ENCODE measurements at places on chromosomes 5 and 9.

- no peak for DNase-seq
Measured at GRCh38 chr5:25107853-25108252, 463.1 kb upstream of the CDH10 start.

DNA sequence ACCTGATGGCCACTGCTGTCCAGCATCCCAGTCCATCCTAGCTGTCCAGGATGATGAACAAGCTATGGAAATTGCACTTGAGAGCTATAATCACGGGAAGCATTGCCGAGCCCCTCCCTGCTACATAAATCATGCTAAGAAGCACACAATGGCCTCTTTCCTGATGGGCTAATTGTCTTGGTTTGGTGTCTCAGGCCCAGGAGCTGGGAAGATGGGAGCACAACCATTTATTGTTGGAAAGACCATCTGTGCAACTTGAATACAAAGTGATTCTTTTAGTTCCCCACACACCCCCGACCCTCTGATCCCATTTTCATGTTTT lies 80.4 kb downstream of the RGS3 start:
- no peak for DNase-seq

DNA sequence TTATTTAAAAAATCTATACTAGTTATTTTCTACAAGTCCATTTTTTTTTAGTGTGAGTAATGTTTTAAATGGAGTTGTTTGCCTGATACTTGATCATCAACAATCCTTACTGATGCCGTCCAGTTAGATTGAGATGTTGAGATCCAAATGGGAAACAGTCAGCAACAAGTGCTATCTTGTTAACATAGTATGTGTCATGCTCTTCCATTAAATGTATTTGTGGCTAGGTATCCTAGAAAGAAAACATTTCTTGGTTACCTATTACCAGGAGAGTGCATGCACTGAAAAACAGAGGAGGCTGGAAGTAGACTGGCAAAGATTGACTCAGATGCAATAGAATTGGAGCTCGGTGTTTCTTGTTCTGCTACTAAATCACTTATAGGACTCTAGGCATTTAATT lies 123.4 kb upstream of the MAN2A1 start:
- peak; percentile 44 for DNase-seq

DNA sequence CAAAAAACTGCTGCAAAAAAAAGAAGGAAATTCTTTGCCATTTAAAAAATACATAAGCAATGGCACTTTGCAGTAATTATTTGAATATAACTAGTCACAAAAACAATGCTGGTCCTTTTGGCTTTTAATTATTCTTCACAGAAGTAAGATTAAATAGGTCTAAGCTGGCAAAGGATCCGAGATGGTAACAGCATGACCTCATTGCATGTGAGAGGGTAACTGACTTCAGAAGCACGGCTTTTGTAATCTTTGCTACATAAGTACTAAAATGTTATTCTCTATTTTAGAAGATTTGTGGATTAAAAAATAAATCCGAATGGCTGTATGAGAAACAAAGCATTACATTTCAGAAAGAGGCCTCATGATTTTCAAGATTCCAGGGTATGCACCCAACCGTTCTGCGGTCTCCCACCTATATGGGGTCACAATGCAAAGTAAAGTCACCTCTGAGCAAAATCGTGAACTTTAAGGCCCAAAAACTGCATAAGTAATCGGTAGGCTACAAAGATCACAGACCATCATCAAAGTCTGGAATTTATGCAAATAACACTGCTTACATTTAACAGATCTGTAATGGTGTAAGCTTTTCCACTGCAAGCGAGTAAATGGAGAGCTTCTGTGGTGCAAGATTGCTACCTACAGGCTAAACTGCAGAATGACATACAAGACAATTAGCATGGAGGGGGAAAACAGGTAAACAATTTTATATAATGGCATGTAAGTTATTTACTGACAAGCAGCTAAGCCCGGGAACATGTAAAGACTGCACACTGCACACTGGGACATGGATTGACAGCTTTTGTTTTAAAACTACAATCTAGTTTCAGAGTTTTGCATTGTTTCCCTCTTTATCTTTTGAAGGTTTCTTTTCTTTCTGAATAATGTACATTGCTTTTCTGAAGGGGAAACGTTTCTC lies 231.6 kb downstream of the SLF1 start:
- DNase-seq, result peak; percentile 62

DNA sequence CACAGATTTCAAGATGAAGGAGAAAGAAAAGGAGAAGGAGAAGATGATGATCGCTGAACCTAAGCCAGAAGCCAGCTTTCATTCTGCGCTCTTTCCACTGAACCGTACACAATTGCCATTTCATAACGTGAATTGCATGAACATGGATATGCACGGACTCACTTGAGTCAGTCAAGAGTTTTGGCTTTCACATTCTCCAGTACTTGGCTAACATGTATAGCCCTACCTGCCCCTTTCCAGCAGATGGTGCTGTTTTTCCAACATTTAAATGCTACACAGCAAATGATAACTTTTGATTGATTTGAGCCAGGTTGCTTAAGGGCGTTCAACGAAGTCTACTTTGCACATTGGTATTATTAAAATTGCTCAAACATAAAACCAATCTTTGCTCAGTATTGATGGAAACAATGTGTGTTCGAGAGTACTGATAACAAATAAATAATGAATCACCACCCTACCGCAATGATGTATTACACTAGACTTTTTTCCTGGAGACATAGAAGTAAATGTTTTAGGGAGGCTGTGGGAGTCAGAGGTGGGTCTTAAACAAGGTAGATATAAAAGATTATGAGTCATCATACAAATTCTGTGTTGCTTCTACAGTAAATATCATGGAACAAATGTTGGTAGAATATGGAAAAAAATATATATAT lies 196.4 kb downstream of the TRPM3 start:
- peak; percentile 81 for DNase-seq

DNA sequence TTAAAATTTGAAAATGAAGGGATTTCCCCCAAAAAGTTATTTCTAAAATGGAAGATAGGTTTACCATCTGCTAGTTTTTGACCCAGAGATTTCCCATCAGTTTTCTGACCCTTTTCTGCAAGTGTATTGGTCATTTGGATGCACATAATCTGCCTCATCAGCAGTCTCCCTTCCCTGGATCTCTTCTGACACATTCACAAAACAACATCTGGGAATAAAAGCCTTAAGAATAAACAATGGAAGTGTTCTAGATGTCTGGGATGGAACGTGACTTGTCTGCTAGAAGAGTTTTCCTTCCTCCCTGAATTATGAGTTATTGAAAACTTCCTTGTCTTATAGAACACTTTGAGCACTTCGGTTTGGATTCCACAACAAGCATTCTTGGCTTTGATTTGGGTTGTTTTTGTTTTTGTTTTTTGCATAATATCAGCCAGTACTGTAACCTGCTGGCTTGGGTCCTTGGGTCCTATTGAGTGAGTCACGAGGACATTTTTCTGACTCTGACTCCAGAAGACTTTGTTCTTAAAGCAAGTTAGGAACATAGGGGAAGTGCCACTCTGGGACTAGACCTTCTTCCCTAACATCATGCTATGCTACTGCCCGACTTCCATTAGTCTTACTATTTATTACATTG lies 18.2 kb upstream of the ESM1 start:
- no peak for DNase-seq

GRCh38 chr9:962023-962422 lies 14.4 kb upstream of the DMRT3 start:
- peak; percentile 30 for DNase-seq

DNA sequence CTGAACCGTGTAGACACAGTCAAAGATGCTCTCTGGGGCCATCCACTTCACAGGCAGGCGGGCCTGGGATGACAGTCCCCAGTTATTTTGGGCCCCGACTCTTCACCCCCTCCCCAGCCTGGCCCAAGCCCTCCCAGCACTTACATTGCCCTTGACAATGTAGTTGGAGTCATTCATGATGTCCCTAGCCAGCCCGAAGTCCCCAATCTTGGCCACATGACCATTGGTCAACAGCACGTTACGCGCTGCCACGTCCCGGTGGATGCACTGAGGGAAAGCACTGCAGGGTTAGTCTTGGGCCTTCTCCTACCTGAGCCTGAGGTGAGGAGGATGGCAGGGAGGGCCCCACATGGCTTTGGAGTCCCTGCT lies 30.3 kb downstream of the CSF1R start:
- no peak for DNase-seq

- DNase-seq, result peak; percentile 43
Measured at GRCh38 chr5:137619191-137619870, 116.6 kb downstream of the KLHL3 start.

DNA sequence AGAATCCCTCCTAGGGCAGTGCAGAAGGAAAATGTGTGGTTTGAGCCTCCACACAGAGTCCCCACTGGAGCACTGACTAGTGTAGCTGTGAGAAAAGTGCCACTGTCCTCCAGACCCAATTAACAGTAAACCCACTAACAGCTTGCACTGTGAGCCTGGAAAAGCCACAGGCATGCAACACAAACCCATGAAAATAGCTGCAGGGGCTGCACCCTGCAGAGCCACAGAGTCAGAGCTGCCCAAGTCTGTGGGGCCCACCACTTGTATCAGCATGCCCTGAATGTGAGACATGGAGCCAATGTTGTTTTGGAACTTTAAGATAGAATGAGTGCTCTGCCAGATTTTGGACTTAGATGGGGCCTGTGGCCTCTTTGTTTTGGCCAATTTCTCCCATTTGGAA lies 119.8 kb upstream of the CDH9 start:
- DNase-seq, result no peak

GRCh38 chr9:117970276-117971050 lies 266.3 kb downstream of the TLR4 start:
- DNase-seq, result no peak

- DNase-seq, result no peak
Measured at GRCh38 chr5:76718381-76718832, 2.5 kb downstream of the F2R start.

- no peak for DNase-seq
Measured at GRCh38 chr5:115435778-115436712, 108.5 kb downstream of the FEM1C start.

- DNase-seq, result peak; percentile 9
Measured at GRCh38 chr5:130400091-130400490, 495.8 kb downstream of the CHSY3 start.

GRCh38 chr5:178479261-178479660 lies 110.9 kb downstream of the COL23A1 start:
- DNase-seq, result no peak

DNA sequence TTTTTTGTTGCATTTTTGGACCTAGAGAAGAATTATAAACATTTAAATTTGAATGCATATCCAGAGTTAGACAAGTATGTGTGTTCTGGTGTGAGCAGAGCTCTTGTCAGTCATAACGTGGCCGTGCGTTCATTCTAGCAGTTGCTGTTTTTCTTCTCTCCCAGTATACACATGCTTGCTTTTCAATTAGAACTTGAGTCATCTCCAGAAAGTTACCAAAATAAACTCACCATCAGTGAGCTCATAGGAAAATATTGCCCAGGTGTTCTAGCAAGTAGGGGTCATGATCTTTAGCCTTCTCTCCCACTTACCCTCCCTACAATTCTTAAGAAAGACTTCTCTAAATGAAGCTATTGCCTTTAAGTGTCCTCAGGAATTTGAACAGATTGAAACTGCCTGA lies 247.5 kb upstream of the TUT7 start:
- peak; percentile 10 for DNase-seq

DNA sequence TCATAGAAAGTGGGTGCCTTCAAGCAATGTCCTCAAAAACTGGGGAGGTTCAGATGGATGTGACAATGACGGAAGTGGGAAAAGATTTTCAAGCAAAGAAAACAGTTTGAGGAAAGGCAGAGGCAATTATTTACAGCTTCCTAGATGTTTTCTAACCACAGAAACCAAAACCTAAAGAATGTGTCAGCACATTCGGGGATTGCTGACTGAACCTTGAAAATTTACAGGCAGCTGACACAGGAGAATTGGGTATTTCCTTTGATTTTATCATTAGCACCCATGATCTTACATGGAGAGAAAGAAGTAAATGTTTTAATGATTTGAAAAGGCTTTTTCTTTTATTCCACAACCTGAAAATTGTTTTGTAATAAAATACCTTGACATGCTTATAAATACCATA lies 369.0 kb downstream of the ACTL7B start:
- DNase-seq, result peak; percentile 81

GRCh38 chr5:2134543-2135292 lies 252.0 kb upstream of the IRX4 start:
- DNase-seq, result peak; percentile 33

GRCh38 chr5:139747583-139748504 lies 47.8 kb upstream of the PSD2 start:
- DNase-seq, result peak; percentile 89

DNA sequence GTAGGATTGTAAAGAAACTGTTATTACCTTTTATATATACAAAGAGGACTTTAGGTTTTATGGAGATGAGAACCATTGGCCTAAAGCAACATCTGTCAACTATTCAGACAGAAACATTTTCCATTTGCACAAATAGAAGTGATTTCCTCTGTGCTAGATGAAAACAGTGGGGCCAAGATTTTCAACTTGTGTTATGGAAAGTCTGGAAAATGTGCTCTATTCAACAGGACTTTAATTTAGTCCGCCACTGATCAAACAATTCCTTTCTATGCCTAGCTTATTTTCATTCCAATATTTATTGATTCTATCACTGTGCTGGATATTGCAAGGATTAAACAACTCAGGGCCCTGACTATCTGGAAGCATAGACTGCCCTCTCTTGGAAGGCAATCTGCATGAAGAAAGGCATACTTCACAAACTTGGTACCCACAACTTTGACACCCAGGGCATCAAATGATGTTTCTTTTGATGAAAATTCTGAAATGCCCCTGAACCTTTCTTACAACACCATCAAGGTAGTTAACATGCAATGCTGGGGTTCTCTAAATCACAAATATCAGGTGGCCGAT lies 126.6 kb upstream of the HMHB1 start:
- no peak for DNase-seq

DNA sequence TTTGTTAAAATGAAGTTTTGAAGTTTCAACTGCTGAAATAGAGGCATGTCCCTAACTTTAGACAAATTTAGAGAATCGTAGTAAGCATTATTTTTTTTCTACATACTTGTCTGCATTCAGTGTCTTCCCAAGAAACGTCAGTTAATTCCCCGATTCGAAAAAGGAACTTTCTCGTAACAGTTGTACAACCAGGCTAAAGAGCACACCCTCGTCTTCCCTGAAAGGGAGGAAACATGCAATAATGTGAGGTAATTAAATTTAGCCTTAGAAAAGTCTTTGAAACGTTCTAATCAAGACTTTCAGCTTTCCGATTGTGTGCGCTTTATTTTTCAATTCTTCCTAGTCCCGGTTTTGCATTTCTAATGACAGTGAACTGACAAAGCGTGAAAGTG lies 374 bp upstream of the SLC1A3 start:
- DNase-seq, result no peak

GRCh38 chr5:21823076-21823574 lies 1030.0 kb downstream of the CDH12 start:
- no peak for DNase-seq

- DNase-seq, result no peak
Measured at GRCh38 chr9:128484686-128485413, 19.7 kb upstream of the GLE1 start.
